ENCODE measurements at places on chromosomes 13 and 19.

- DNase-seq = no peak
These were observed 952.1 kb downstream of the DIAPH3 start for GRCh38 chr13:59211606-59212005.

DNA sequence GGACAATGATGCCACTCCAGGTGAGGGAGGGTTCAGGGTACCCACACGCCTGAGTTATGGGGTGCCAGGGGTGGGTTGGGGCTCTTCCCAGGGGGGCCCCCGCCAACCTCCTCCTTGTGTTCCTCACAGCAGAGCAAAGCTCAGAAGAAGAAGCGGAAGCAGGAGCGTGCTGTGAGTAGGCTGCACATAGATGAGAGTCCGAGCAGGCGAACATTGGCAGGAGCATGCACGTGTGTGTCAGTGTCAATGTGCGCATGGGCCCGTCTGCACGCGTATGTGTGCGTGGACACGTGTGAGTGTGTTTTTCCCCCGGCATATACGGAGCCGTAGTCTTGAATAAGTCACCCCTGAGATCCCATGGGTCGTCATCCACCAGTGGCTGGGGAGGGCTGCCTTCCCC, 12.4 kb upstream of the USE1 start:
- DNase-seq = no peak

GRCh38 chr19:4580961-4581665, 21.6 kb upstream of the SEMA6B start:
- DNase-seq = no peak

GRCh38 chr19:33804021-33804799, 7.5 kb downstream of the KCTD15 start:
- no peak for DNase-seq

DNA sequence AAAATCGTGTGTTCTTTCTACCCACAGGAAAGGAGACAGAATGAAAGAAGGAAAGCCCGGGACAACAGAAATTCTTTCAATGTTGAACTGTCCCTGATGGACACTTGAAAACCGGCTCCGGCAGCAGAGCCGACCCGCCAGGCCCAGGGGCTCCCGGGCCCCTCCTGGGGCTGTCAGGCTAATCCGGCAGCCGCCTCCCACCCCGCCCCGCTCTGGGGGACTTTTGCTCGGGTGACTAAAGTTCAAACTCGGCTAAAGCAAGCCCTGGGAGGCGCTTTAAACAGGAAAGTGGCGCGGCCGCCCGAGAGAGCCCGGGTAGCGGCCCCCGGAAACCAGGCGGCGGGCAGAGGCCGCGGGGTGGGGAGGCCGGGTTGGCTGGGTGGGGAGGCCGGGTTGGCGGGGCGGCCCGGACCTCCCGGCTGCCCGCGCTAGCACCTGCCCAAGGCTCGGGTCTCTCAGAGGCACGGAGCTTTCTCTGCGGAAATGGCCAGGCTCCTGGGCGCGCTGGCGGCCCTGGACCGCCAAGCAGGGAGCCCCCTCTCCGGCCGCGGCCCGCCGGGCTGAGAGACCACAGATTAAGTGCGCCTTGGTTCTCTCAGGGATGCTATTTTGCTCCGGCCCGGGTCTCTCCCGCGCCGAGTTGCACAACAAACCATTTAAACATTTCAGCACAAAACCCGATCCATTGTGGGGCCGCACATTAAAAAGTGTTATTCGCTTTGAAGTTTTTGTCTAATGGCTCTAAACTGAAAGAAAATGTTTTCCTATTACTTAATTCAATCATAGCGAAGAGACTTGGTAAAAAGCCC, 2.6 kb upstream of the GSX1 start:
- DNase-seq = peak; percentile 18
